ENCODE measurements at places on chromosomes 7 and 10. TPM values are rescaled to one million over a fixed set of nuclear protein-coding genes. Genes with fewer than 3 reads are reported as not detected.

- no peak for DNase-seq
These were observed 2.2 kb downstream of the KLHL7 start for GRCh38 chr7:23107781-23108180.

DNA sequence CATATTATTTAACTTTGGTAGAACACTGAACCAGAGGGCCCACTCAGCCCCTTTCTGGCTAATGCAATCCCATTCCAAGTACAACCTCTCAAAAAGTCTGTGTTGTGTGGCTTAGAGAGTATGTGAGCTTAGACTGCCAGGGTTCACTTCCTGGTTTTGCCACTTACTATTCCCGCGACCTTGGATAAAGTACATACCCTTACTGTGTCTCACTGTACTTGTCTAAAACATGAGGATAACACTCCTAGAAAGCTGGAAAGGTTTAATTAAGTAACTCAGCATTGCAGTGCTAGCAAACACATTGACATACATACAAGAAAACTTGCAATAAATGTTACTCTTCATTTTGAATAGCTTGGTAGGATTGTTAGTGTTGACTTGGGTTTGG is 215.8 kb downstream of the CHCHD3 start:
- no peak for DNase-seq

DNA sequence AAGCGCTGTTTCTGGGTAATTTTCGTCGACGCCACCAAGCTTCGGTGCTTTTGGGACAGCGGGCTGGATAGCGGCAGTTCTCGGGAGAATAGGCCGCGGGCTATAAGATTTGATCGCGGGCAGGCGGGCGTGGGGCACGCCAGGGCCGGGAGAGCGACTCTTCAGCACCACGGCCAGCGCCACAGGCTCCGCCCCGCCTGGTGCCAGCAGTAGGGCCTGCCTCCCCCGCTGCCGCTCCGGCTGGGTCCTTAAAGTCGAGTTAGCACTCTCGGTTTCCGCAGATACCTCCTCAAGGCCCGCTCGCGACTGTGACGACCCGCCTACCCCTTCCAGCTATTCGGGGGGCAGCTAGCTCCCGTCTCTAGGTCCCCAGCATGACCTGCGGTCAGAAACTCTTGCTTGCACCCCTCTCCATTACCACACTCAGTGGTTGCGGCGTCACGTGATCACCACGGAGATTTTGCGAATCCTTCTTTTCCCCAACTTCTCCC is 9.4 kb downstream of the NXPH1 start:
- no peak for DNase-seq

CCL24 gene
- 25.4 TPM for total RNA-seq

STK31 gene
- total RNA-seq: 9.1 TPM
